SK-MEL-5 (cell line): ENCODE measurements at places on chromosomes 1 and 21. TPM values are rescaled to one million over a fixed set of nuclear protein-coding genes. Genes with fewer than 3 reads are reported as not detected.

Gene S100A3
- 0.63 TPM in 1 of 2 replicates, not detected in the other for total RNA-seq

Gene CFHR2
- total RNA-seq: not detected in 2 replicates

Gene NPHS2
- not detected in 2 replicates for total RNA-seq

Gene RIMS3
- 1.8 and 2.6 TPM in 2 replicates for total RNA-seq

Gene SYDE2
- total RNA-seq: 2.0 and 2.6 TPM in 2 replicates

Gene EPHA2
- 2.5 and 5.0 TPM in 2 replicates for total RNA-seq

- no peak for DNase-seq
These were observed 1.1 kb upstream of the COA6 start for GRCh38 chr1:234372011-234372757.

DNA sequence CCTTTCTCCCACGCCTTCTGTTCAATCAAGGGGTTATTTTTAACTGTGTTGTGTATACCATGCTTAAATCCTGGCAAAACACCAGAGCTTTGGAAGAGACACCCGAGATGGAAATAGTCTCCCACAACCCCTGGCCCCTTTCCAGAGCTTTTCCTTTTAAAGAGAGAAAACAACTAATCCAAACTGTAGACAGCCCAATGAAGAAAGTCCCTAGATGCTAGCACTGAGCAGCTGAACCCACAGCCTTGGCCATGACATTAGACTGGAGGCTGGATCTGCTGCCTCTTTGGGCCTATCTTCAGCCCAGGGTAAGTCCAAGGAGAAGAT, 64.9 kb upstream of the ARTN start:
- no peak for DNase-seq

GRCh38 chr1:28926629-28927265, 12.4 kb downstream of the EPB41 start:
- DNase-seq: peak; percentile 43

GRCh38 chr21:46113497-46114176, 15.7 kb downstream of the COL6A2 start:
- DNase-seq: no peak

GRCh38 chr1:38860454-38860795, 853 bp upstream of the RRAGC start:
- DNase-seq: no peak
